ENCODE measurements at places on chromosomes 11 and 22.

DNA sequence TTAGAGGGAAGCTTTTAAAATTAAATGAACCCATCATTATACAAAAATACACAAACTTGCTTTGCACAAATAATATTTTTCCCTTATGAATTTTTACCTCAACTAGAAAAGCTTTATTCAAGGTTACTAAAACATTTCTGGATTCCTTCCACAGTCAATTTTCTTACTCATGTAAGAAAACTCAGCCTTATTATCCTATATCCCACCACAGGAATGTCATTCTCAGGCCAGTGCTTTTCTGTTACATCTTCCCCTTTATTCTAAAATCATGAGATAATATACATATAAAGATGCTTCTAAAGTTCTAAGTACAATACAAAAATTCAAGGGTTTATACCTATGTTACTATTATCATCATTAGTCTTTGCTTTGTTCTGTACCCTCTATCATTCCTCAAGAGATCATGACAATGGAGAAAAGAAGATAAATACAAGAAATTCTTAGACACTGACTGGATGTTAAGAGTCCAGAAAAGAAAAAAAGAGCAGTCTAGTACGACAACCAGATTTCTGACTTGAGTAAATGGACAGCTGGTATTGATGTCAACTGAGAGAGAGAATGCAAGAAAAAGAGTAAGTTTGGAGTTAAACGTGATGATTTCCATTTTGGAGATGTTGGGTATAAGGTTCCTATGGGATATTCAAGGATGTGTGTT, 60.3 kb downstream of the MTMR2 start:
- H3K4me3 ChIP-seq: no peak overlapping the region
- no peak for DNase-seq
- no peaks in the 10 kb centered on the region for H3K4me1 ChIP-seq

GRCh38 chr11:8745431-8746253, 63.0 kb downstream of the RPL27A start:
- peaks cover 37% of the 10 kb centered on the region for H3K4me1 ChIP-seq
- H3K4me3 ChIP-seq: no peak overlapping the region
- peaks cover 5% of the 10 kb centered on the region for H3K27me3 ChIP-seq
- no peak for DNase-seq
- no peak overlapping the region for H3K27ac ChIP-seq

DNA sequence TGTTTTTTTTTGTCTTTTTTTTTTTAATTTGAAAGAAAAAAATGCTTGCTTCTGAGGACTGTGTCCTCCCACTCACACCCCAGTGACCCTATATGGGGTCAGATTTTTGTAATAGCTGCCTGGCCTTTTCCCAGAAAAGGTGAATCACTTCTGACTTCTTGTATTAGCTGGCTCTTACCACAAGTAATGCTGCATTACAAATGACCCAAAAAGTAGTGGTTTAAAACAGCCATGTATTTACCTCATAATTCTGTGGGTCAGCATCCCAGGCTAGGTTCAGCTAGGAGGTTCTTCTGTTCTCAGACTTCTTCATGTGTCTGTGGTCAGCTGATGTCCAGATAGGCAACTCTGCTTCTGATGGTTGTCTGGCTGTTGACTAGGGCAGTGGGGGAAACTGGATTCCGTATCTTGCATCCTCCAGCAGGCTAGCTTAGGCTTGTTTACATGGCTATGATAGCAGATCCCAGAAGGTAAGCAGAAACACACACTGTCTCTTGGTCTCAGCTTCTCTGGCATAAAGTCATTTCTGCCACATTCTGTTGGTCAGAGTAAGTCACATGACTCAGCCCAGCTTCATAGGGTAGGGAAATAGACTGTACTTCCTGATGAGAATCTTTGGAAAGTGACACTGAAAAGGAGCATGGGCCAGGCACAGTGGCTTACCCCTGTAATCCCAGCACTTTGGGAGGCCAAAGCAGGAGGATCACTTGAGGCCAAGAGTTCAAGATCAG, 19.5 kb downstream of the LHFPL7 start:
- H3K4me1 ChIP-seq: no peaks in the 10 kb centered on the region
- DNase-seq: no peak
- H3K4me3 ChIP-seq: no peak overlapping the region
- peaks cover 20% of the 10 kb centered on the region for H3K27me3 ChIP-seq
- no peak overlapping the region for H3K27ac ChIP-seq

DNA sequence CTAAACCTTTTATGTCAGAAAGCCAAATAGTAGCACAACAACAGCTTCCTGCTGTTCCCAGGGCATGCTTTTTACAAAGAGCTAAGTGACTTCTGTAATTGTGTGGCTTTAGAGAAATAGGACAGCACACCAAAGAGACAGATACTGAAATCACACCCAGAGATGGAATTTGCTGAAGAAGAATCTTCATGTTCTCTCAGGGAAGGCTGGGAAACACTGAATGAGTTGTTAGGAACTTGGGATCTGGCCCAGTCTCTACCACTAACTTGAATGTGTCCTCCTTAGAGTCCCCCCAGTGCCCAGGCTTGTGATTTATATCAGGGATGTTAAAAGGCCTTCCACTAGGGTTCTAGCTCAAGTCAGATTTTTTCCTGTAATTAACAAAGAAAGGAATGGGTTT, 175.2 kb downstream of the DBX1 start:
- H3K4me3 ChIP-seq: no peak overlapping the region
- no peaks in the 10 kb centered on the region for H3K36me3 ChIP-seq
- H3K27me3 ChIP-seq: peaks cover 9% of the 10 kb centered on the region
- DNase-seq: no peak
- H3K4me1 ChIP-seq: peaks cover 16% of the 10 kb centered on the region
- peak overlapping the region; percentile 14 for H3K27ac ChIP-seq

GRCh38 chr11:120830085-120830620, 193.7 kb upstream of the TBCEL start:
- no peak for DNase-seq
- H3K4me1 ChIP-seq: no peaks in the 10 kb centered on the region
- no peak overlapping the region for H3K4me3 ChIP-seq
- peaks cover 16% of the 10 kb centered on the region for H3K27me3 ChIP-seq
- H3K36me3 ChIP-seq: no peaks in the 10 kb centered on the region
- H3K27ac ChIP-seq: no peak overlapping the region

DNA sequence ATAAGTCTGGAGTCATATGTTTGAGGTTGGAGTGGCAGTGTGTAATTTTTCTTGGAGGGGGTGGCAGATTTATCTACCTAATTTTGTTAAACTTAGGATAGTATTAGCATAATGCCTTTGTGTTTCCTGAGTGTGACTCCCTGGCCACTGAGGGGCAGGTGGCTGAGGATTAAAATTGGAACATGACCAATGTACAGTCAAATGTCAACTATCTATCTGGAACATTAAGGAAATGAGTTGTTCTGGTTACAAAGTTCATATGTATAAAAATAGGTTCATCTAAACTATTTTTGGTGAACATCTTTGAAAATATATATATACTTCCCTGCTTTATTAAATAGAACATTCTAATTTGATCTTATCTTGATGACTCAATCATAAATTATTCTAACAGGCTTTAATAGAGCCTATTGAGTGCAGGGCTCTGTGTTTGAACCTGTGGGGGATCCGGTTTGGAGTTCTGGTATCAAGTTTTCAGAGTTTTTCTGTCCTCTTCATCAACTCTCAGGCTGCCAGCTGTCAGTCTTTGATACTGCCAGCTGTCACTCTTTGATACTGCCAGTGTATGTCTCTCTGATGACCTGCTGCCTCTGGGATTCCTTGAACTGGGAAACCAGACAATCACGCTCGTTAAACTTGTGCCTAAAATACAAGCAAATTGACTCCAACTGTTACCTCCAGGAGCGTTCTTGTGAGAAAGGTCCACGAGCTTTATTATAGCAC, 309.6 kb downstream of the METTL15 start:
- no peak overlapping the region for H3K4me3 ChIP-seq
- no peak overlapping the region for H3K27ac ChIP-seq
- no peaks in the 10 kb centered on the region for H3K4me1 ChIP-seq
- no peak for DNase-seq
- no peaks in the 10 kb centered on the region for H3K27me3 ChIP-seq

DNA sequence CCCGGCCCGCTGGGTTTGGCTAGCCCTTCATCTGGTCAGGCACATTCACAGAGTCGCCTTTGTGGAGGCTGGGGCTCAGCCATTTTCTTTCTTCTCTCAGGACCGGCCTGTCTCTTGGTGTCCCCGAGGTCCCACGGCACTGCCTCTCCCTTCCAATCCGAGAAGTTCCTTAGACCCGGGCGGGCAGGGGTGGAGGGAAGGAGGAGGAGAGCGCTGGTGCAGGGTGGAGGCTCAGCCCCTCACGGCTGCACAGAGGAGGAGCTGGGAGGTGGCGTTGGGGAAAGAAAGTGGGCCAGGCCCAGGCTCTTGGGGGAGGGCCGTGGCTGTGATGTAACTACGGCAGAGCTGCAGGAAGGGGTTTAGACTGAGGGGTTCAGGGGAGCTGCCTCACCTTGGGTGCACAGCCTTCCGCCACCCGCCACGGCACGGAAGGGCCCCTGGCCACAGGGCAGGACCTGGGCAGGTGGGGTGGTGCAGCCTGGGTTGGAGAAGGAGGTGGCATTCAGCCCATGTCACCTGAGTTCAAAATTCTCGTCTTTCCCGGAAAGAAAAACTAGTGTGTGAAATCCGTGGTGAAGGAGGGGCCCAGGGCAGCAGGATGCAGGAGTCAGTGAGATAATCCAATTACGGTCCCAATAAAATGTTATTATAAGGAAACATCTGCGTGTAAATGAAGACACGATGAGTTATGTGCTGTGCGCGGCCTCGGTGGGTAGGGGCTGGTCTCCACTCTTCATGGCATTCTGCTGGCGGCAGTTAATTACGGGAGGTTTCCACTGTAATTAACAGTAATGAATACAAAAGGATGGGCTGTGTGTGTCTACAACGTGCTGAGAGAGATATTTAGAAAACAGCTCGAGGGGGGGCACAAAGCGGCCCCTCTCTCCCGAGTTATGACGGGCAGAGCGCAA, 1.7 kb downstream of the BRSK2 start:
- no peaks in the 10 kb centered on the region for H3K36me3 ChIP-seq
- H3K4me1 ChIP-seq: peaks cover 12% of the 10 kb centered on the region
- DNase-seq: no peak
- peak overlapping the region; percentile 28 for H3K4me3 ChIP-seq
- peaks cover 39% of the 10 kb centered on the region for H3K27me3 ChIP-seq
- no peak overlapping the region for H3K27ac ChIP-seq

DNA sequence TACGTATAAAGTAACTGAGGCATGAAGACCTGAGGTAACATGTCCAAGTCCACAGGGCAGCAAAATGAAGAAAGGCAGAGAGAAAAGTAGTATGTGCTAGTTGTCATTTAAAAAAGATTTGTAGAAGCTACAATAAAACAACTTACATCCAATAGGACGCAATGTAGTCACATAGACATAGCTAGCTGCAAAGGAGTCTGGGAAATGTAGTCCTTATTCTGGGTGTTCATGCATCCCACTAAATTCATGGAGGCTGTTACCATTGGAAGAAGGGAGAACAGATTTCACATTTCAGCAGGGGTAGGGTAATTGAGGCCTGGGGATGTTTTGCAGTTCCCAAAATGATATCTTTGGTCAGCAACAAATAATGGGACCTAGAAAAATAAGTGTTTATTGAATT, 571.4 kb downstream of the MIAT start:
- H3K4me3 ChIP-seq: no peak overlapping the region
- no peaks in the 10 kb centered on the region for H3K4me1 ChIP-seq

- no peak overlapping the region for H3K4me3 ChIP-seq
- no peak overlapping the region for H3K27ac ChIP-seq
- H3K4me1 ChIP-seq: no peaks in the 10 kb centered on the region
- H3K36me3 ChIP-seq: no peaks in the 10 kb centered on the region
These were observed 67.0 kb downstream of the OR5AK2 start for GRCh38 chr11:57055744-57056143.

DNA sequence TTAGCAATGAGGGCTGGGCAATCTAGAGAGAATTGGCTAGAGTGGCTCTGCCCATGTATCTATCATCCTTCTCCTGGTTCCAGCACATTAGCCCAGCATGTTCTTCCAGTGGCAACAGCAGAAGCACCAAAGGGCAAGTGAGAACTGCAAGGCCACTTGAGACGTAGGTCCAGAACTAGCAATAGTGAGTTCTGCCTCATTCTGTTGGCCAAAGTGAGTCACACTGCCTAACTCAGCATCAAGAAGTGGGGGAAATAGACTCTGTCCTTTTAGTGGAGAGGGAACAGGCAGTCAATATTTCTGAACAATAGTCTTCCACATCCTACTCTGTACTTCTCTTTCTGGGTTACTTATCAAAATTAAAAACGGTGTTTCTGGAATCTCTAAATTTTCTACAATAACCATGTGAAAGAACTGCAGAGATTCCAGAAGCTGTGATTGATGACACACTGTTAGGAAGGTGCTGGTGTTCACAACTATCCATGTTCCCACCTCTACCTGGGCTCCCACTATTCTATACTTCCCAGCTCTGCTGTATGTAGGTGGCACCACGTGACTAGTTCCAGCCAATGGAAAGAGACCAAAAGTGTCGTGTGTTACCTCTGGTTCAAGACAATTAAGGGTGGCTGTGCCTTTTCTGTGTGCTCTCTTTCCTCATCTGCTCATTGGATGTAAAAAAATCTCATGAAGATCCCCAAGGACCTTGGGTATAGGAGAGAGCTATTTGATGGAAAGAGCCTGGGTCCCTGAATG, 23.4 kb upstream of the GRK3 start:
- H3K4me1 ChIP-seq: peaks cover 31% of the 10 kb centered on the region
- DNase-seq: no peak
- H3K27me3 ChIP-seq: no peaks in the 10 kb centered on the region
- no peak overlapping the region for H3K4me3 ChIP-seq
- no peak overlapping the region for H3K27ac ChIP-seq

- DNase-seq: no peak
- H3K36me3 ChIP-seq: peaks cover 8% of the 10 kb centered on the region
- H3K4me1 ChIP-seq: peaks cover 10% of the 10 kb centered on the region
These were observed 17.9 kb downstream of the TTC17 start for GRCh38 chr11:43376594-43376993.

All from stimulated activated naive B cell treated with anti-CD40 and anti-IgM and Interleukin-4, amounts not matched to agents 10 μg/mL and 1 μg/mL and 100 μg/mL, for 72 hours (primary cell).